Activated CD8-positive, alpha-beta T cell treated with anti-CD3 and anti-CD28 coated beads for 36 hours (primary cell): ENCODE measurements at places on chromosomes 12 and 14.

DNA sequence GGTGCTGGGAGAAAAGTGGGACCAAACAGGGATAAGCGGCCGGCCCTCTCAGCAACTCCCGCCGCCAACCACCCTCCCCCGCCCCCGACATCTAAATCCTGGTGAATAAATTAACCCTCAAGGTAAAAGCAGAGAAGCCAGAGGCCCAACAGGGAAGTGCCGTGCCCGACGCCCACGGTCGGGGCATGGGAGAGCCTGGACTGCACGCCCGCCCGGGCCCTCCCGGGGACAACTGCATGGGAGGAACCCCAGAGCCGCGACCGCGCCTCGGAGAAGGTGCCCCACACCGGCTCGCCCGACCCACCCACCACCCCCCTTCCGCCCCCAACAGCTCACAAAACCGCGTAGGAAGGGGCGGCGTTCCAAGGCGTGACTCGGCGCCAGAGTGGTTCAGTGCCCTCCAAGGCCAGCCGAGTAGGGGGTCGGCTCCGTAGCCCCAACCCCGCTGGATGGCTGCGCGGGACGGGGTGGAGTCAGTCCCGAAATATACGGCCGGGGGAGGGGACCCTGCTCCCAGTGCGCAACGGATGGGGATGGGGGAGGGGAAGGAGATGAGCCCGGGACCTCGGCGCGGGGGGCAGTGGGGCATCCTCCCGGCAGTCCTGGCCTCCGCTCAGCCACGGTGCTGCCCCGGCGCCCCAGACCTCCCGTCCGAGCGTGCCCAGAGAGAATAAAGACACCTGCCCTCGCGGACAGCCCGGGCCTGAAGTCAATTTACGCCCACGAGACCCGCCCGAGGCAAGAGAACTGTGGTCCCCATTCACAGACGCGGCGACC is 732 bp downstream of the SLC25A29 start:
- DNase-seq: peak; percentile 64

DNA sequence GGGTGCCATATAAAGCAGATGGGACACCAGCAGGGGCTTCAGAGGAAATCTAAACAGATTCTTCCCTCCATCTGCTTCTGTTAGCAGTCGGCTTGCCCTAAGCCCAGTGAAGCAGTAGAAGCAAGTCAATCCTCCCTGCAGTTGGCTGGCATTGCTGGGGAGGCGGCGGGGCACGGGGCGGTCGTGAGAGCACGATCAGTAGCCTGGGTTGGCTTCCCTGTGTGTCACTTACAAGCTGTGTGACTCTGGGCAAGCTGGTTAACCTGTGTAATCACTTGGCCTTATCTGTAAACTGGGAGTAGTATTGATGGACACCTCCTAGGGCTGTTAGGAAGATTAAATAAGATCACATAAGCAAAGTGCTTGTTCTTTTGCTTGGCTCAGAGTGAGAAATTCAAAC is 19.4 kb downstream of the MYRFL start:
- DNase-seq: no peak

DNA sequence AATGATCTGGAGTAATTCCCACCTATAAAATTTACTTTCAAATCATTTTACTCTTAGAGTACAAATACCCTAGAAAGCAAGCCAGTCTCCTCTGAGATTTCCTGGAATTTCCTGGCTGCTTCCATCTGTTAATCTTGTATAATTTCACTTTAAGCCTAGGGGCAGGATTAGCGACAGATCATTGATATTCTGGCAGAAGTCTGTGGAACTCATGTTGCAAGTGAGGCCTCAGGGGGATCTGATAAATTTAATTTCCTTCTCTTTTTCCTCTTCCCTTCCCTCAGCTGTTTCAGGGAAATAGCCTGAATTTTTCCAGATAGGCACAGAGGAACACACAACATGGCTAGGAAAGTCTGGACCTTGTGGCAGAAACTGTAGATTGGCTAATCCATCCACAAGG is 5.9 kb upstream of the KRT6A start:
- no peak for DNase-seq

- DNase-seq: no peak
Observed at GRCh38 chr12:131671871-131672270, 39.0 kb upstream of the SFSWAP start.

DNA sequence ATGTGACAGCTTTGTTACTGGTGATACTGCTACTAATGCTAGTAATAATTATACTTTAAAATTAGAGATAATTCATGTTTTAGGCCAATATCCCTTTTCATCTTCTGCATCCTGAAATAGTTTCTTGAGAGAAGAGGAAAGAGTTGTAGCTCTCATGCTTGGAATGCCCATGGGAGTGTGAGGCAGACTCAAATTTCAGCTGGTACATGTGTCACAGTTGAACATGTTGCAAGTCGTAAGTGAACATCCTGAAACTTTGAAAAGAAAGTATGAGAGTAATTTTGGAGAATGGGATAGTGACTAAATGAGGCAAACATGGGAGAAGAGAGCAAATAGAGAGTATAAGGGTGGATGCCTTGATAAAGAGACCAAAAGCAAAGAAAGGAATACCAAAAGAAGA is 168.0 kb downstream of the TMTC3 start:
- no peak for DNase-seq

DNA sequence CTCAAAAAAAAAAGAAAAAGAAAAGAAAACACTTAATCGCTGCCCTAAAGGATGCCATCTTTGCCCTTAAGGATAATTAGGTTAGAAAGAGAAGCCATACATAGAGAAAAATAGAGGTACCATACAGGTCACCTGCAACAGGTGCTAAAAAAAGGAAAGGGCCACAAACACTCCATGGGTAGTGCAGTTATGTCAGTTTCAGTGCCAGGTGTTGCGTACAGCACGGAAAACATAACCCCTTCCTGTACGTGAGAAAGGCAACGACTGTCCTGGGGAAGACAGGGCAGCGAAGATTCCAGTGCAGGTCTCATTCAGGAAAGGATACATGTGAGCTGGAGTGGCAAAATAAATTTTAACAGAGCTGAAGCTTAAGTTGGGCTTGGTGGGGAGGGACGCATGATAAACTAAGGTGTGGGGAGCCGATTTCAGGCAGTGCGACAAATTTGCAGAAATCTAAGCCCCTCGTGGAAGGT is 553 bp upstream of the DAZAP2 start:
- no peak for DNase-seq

DNA sequence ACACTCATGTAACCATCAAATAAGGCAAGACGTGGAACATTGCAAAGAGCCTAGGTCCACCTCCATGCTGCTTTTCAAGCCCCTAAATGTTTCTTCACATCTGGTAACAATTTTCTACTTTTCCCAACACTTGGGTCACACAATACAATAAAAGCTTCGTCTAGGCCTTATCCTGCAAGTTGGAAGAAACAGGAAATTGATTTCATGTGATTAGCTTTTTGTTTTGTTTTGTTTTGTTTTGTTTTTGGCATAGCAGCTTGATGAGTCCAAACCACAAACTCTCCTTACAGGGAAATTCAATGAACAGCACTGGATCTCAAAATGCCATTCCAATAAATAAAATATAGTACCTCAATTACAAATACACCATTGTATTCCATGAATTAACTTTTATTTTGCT is 19.3 kb downstream of the TAS2R50 start:
- no peak for DNase-seq

DNA sequence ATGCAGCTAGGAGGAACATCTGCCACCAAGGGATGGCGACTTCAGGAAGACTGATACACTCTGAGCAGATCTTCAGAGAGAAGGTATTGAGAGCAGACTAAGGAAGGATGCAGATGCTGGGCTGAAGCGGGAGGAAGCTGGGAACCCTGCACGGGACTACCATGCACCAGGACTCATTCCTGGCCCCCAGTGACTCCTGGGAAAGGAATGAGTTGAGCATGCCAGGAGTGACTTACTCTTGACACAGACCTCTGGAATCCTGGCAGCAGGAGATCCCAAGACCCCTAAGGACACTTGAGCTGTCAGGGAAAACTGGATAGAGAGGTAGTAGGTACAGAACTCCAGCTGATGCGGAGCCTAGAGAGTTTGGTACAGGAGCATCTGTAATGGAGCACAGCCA is 336.1 kb downstream of the RPS29 start:
- no peak for DNase-seq

DNA sequence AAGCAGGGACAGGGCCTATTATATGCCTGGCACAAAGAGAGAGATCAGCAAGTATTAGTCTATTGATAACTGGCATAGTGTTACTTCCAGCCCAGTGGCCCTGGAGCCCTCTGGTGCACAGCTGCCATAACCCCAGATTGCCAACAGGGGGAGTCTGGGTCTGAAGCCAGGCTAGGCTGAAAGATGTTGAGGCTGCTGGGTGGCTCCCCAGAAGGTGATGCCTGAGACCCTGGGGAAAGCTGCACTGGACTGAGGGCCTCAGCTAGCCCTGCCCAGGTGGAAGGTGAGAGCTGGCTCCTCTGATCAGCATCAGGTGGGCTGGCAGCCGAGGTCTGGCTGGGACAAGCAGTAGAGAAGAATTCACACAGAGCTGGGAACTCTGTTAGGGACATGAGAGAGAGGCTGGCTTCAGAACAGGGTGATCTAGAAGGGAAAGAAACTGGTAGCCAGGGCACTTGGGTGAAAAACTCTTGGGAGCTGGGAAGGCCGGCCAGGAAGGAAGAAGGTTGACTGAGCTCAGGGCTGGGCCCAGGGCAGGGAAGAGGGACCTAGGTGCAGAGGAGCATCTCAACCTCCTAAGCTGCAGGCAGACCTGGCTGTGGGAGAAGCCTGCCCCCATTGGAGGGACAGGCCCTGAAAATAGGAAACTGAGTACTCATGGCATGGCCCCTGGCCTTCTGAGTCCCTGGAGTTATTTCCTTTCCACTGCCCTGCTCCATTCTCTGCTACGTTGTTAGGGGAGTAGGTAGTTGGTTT is 3.9 kb downstream of the GZMH start:
- peak; percentile 86 for DNase-seq

- no peak for DNase-seq
Observed at GRCh38 chr12:69002969-69003368, 70.0 kb upstream of the CPM start.

DNA sequence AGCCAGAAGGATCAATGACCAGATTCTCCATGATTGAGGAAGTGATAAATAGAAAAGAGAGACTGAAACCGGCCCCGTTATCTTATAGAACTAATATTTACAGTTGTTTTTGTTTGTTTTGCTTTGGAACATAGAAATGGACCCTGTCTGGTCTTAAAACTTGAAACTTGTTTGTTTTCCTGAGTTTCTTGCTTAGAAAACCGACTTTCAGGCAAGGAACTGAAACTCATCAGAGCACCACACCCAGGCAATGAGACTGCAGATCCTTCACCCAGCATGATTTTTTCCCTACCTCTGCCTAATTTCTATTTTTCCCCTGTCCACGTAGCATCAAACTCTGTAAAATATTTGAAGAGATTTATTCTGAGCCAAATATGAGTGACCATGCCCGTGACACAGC is 10.6 kb upstream of the CLEC12A start:
- DNase-seq: no peak

GRCh38 chr12:44020555-44020954 is 184.7 kb downstream of the TMEM117 start:
- DNase-seq: no peak

DNA sequence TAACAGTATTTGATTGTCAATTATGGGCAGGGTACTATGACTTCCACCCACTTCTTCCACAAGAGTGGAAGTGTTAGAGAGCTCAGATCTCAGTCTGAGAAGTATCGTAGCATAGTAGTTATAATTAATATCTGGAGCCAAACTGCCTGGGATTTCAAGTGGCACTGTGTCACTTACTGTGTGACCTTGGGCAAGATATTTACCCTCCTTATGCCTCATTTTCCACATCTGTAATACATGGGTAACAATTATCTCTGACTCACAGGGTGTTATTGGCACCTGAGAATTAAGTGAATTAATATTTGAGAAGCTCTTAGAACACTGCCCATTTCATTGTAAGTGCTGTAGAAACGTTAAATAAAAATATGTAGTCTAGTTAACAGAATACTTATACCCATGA is 11.5 kb downstream of the RAB21 start:
- no peak for DNase-seq

GRCh38 chr12:66678338-66679275 is at the start of gene GRIP1:
TSS of gene GRIP1 (minus strand) at chr12:66679076. CDS start at chr12:66678904, 172 bp downstream.
- DNase-seq: no peak

DNA sequence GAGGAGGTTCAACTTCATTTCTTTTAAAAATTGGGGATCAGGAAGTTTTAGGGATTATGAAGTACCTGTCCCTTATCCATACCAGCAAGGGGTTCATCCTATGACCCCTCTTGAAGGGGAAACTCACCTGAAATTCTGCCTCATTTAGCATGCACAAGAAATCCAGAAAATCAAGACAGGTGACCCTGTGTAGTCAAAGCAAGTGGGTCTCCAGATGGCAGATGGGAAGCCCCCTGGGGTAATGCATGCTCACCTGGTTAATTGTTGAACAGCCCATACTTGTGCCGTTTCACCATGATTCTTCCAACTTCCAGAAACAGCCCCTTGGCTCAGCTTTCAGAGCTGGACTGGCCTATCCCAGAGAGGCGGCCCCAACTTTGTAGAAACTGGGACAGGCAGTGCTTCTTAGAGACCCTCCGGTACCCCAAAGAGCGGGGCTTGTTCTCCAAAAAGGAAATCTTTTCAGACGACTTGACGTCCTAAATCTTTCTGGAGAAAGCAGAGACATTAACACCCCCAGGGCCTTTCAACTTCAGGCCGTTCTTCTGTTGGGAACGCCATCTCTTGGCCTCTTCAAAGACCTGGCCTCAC is 66.3 kb upstream of the ESRRB start:
- DNase-seq: no peak

DNA sequence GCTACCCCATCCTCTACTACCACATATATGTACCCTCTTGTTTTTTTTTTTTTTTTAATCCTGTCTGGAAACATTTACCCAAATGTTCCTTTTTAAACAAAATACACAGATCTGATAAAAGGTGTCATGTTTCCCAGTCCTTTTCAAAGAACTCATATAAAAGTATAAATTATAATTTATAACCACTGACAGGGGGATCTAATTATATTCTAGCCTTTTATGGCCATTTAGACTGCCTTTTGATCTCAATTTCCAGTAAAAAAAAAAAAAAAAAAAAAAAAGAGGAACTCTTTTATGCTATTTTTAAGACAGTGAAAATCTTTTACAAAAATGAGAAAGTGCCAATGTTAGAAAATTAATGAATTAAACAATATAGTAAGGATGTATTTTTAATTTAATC is 65.0 kb downstream of the NAV3 start:
- no peak for DNase-seq

DNA sequence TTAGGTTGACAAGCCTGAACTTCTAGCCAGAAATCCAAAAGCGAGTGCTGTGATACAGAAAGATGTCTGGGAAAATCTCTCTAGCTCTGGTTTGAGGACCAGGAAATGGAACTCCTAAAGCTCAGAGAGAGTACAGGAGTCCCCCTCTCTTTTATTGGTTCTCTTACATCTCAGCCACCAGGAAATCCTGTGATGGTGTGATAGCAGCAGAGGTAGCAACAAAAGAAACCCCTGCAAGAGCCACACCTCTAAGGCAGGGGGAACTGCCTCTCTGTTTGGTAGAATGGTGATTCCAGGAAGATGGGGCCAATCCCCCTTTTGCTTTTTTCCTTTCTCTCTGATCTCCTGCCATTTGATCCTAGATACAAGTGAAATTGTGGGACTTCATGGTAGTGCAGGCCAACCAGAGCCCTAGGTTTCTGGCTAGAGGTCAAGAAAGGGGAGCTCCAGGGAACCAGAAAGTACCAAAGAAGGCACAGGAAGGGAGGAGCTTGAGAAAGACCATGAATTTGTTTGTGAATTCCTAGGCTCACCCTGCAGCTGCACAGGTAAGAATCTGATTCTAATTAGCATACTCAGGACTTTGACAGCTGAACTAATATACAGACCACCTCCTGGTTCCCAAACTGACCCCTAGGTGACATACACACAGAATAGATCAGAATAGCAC is 88.5 kb downstream of the PAPLN start:
- no peak for DNase-seq

- DNase-seq: no peak
Observed at GRCh38 chr12:124645530-124646244, 78.3 kb upstream of the NCOR2 start.

- DNase-seq: no peak
Observed at GRCh38 chr14:33524244-33524643, 426.6 kb downstream of the EGLN3 start.
